ENCODE measurements at places on chromosomes 11 and 22.

DNA sequence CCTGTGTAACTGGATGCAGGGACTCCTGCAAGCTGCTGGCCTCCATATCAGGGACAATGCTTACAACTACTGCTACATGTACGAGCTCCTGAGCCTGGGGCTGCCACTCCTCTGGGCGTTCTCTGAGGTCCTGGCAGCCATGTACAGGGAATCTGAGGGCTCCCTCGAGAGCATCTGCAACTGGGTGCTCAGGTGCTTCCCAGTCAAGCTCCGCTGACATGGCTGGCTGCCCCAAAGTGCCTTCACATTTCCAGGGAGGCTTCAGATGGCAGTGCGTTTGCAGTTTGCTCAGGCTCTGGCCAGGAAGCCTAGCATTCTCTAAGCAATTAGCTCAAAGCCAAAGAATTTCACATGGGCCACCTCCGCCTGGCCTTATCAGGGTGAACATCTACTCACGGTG is 117.4 kb upstream of the PARVA start:
- no peak for DNase-seq

GRCh38 chr11:36164506-36165250 is 124.5 kb downstream of the COMMD9 start:
- DNase-seq: no peak

- no peak for DNase-seq
Measured at GRCh38 chr11:108909921-108910320, 245.1 kb downstream of the DDX10 start.

DNA sequence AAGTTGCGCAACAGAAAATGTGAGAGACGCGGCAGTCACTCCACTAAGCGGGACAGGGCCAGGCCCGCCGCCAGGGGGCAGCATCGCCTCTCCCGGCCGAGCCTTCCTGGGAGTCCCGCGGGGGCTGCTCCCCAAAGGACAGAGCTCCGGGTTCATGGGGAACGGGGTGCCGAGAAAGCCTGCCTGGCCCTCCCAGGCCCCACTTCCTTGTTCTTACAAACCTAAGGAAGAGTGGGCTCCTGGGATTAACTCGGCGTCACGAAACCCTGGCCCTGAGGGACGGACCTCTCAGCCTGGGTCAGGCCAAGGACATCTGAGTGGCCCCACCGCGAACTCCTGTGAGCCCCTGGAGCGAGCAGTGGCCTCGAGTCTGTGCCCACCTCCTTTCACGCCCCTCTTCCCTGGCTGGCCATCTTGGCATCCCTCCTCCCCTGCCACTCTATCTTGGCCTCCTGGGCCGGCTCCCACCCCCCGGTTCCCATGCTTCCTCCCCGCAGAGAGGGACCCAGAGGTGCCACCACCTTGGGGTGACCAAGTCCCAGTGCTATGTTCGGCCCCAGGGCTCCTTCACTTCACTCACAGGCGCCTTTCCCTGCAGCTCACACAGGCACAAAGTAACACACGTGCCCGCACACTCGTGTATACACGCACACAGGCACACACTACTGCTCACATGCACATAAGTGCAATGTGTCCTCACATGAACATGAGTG is 99.9 kb upstream of the FGF3 start:
- no peak for DNase-seq

GRCh38 chr11:84255483-84255882 is 969.3 kb upstream of the CCDC90B start:
- DNase-seq: no peak

DNA sequence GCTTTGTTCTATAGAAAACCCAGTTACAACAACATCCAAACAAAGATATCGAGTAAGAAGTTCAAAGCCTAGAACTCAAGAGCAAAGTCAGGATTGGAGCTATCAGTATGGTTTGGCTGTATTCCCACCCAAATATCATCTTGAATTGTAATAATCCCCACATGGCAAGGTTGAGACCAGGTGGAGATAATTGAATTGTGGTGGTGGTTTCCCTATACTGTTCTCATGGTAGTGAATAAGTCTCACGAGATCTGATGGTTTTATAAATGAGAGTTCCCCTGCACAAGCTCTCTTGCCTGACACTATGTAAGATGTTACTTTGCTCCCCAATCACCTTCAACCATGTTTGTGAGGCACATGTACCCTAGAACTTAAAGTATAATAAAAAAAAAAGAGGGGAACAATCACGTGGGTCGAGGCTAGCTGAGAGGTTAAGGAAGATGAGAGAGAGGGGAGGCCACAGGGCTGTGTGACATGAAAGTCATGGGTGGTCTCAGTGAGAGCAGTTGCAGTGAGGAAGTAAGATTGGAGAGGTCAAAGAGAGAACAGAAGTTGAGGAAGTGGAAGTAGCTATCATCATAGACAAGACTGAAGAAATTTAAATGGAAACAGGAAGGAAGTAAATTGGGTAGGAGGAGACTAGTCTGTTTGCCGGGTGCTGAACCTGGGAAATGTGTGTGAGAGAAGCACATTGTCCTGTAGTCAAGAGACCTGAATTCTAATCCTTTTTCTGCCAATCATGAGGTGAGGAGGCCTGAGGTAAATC is 80.1 kb upstream of the CD44 start:
- no peak for DNase-seq

GRCh38 chr22:42067671-42068251 is 2.9 kb downstream of the NAGA start:
- DNase-seq: no peak

- peak; percentile 10 for DNase-seq
Measured at GRCh38 chr11:69213316-69213715, 57.6 kb downstream of the SMIM38 start.

- no peak for DNase-seq
Measured at GRCh38 chr11:69174841-69175240, 19.1 kb downstream of the SMIM38 start.

GRCh38 chr22:47372111-47372581 is 609.7 kb downstream of the TBC1D22A start:
- no peak for DNase-seq

DNA sequence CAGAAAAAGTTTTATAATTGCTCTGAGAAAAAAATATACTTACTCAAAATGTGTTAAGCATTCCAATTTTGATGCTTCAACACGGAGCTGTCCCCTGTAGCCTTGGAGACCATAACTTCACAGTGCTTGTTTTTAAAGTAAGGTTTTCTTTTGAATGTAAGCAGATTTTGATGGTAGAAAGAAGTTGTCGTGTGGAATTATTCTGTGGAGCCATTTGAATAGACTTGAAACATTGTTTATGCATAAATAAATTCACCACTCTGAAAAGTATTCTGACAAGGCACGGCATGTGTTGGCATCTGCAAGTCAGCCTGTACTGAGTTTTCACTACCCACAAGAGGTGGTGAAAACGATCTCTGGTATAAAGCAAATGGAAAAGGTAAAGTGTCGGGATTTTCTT is 115.5 kb downstream of the UVRAG start:
- no peak for DNase-seq

DNA sequence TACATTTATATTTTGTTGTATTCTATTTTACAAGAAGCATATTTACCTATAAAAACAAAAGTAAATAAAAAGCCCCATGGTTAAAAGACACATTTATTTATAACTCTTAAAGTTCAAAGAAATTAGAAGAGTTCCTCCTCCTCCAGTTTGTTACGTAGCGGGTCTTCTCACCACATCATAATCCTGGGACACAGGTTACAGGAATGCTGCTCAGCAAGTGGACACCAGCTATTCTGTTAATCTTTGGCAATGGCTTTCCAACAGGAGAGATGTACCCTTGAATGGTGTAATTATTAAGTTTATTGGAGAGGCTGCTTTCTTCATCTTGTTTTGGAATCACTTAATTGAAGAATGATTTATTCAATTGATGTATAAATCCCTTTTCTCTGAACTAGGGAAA is 19.6 kb upstream of the CAT start:
- no peak for DNase-seq

DNA sequence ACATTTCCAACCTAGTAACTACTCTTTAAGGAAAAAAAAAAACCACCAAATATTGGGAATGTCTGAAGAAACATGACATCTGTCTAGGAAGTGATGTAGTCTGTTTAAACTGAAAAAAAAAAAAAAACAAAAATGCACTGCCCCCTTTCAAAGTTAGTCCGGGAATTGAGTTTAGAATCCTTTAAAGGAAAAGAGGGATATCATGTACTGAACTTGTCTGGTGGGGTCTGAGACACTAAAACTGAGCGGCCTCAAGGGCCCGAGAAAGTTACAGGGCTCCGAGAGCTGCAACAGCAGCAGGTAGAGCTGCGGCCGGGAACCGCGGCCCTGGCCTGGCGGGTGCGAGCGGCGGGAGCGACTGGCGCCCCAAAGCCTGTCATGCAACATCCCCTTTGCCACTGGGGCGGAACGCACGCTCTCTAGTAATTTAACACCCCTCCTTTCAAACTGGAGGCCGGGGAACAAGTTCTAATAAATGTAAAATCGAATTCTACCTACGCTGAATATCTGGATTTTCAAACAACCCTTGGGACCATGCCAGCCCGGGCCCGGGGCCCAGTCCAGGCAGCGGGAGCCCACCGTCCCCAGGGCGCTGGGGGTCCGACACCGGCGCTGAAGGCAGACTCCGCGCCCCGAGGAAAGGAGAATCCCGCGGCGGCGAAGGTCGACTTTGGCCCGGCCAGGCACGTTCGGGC is 736 bp downstream of the RDX start:
- DNase-seq: peak; percentile 53

- DNase-seq: no peak
Measured at GRCh38 chr11:126167488-126167887, 44.0 kb downstream of the RPUSD4 start.

- no peak for DNase-seq
Measured at GRCh38 chr22:49664891-49665290, 162.8 kb downstream of the BRD1 start.

GRCh38 chr22:17896586-17896985 is 122.3 kb upstream of the BID start:
- DNase-seq: no peak

DNA sequence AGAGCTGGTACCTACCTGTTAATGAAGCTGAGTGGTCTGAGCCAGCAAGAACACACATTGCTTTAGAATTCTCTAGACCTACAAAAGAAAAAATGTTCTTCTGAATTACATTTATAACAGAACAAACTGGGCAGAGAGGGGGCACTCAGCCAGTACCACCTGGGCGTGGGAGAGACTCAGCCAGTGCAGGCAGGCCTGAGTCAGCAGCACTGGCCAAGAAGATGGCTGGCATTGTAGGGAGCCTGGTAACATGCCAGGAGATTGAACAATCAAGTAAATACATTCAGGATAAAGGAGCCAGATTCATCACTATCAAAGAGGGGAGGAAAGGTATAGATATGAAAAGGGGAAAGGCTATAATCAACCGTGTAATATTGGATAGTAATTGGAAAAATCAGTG is 19.9 kb downstream of the SERGEF start:
- DNase-seq: no peak

DNA sequence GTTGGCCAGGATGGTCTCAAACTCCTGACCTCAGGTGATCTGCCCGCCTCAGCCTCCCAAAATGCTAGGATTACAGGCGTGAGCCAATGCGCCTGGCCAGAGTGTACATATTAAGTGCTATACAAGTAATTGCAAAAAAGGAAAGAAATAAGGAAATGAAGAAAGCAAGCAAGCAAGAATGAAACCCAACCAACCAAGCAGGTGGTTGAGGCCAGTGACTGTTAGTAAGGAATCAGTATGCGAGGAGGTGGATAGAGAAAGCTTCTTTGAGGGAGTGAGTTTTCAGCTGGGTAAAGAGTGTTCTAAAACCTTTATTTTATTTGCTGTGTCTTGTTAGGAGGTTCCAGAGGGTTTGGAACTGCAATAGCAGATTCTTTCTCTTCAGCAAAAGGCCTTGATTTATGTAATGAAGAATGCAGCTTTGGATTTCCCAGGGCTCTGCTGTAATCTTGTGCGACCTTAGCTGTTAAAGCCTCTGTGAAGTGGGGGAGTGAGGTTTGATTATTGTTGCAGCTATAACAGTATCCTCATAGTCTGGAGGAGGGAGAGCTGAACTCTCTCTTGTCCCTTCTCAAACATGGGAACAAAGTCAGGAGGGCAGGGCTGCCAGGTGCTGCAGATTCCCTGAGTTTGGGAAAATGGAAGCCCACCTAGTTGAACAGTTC is 5.7 kb downstream of the AMPD3 start:
- no peak for DNase-seq

DNA sequence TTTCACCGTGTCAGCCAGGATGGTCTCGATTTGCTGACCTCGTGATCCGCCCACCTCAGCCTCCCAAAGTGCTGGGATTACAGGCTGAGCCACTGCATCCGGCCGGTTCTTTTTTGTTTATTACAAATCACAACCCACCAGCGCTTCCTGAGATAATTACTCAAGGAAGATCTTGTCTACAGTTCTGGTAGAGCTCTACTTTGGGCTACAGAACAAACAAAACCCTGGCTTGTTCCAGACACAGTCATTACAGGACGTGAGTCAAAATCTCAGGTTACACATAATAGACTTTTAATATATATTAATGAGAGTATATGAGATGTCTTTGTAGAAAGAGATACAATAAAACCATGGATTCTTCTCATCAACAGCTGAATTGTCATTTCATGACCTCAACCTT is 42.8 kb upstream of the NUP50 start:
- DNase-seq: no peak

DNA sequence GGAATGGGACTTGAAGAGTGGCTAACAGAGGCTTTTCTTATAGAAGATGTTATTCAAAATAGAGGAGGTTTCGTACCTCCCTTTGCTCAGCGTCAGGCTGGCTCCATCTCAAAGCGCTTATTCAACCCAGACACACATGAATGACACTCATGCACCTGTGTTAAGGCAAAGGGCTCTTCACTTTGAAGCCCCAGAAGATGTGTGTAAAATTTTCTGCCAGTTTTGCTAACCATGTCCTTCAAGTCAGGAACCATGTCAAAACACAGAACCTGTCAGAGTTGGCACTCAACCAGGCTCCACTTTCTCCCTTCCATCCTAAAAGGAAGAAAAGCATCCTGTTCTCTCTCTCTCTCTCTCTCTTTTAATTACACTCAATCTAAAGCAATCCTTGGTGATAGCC is 352.8 kb upstream of the NARS2 start:
- no peak for DNase-seq

DNA sequence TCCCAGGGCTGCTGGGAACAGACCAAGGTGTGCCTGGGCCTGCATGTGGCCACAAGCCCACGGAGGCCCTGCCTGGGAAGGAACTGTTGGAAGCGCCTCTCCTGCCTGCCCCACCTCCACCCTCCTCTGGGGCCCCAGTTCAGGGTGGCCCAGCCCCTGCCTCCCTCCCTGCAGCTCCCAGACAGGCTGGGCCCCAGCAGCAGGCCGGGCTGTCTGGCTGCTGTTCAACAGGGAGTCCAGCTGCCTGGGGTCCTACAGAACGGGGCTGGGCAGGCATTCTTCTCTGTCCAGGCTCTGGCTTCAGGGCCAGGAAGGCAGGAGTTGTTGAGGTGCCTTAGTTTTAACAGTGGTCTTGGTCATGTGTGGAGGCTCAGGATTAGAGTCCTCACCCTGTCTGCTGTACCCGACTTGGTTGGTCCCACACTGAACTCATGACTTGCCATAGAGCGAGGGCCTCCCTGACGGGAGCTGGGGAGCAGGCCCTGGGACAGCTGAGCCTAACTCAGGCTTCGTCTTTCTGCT is 11.8 kb downstream of the PRDM11 start:
- no peak for DNase-seq

GRCh38 chr11:75858613-75859012 is 43.6 kb downstream of the UVRAG start:
- DNase-seq: no peak

All from GM12864 (cell line).